ENCODE measurements at places on chromosomes 4 and X.
A peak's percentile ranks its signal among the peaks of the same experiment; 100 is the strongest.

DNA sequence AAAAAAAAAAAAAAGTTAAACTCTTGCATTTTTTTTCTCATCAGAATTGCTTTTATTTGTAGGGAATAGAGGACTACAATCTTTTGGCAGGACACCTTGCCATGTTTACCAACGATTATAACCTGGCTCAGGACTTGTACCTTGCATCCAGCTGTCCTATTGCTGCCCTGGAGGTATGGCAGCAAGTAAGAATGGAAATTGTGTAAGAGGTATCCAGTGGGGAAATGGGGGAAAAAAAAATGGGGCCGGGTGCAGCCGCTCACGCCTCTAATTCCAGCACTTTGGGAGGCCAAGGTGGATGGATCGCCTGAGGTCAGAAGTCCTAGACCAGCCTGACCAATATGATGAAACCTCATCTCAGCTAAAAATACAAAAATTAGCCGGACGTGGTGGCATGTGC is 49.8 kb downstream of the WDR19 start:
- DNase-seq: no peak

GRCh38 chr4:76233529-76233928 is 18.0 kb upstream of the FAM47E start:
- DNase-seq: no peak

DNA sequence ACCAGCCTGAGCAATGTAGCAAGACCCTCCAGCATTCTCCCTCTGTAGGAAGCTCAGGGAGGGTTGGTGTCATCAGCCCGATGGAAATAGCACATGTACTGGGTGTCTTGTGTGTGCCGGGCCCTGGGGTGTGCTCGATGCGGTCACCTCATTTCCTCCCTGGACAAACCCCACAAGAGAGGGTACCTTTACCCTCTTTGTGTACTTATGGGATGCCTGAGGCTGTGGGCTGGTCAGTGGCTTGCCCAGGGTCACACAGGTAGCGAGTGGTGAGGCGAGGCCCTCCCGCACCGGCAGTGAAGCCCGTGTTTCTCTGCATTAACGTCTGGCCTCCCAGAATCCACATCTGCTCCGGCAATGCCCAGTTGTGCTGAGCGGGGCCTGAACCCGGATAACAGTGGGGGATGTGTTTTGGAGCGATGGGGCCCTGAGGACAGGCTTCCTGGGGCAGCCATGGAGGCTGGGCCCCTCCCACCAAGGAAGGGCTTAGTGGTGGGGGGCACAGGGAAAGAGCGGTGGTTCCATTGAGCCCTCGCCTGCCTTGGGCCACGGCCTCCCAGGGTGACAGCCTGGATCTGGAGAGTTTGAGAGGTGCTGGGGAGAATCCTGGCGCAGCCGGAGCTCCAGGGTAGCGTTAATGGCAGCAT is 8.1 kb downstream of the PSAPL1 start:
- no peak for DNase-seq

DNA sequence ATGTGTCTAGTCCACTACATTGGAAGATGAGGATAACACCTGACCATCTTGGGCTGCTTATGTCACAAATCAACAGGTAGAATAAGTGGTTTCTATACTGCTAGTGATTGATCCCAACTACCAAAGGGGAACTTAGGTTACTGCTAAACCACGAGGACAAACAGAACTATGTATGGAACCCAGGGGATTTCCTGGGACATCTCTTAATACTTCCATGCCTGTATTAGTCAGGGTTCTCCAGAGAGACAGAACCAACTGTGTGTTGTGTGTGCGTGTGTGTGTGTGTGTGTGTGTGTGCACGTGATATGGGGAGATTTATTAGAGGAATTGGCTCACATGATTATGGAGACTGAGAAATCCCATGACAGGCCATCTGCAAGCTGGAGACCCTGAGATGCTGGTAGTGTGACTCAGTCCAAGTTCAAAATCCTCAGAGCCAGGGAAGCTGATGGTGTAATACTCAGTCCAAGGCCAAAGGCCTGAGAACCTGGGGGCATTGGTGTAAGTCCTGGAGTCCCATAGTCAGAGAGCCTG is 16.2 kb upstream of the AFF1 start:
- DNase-seq: peak; percentile 74

DNA sequence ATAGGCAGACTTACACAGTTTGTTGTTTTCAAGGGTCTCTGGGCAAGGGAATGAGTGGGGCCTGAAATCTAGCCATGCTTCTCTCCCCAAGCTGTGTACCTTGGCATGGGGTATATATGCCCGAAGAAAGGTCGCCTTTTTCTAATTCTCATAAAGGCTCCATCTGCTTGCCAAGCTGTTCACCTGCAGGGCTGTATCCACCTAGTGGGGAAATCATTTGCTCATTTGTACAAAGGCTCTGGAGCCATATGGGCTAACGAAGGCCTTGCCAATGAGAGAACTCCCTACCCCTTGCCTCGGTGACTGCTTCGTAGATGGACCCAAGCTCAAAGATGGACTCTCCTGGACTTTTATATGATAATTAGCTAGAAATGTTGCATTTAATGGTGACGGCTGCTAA is 1097.0 kb downstream of the PDHA2 start:
- no peak for DNase-seq

DNA sequence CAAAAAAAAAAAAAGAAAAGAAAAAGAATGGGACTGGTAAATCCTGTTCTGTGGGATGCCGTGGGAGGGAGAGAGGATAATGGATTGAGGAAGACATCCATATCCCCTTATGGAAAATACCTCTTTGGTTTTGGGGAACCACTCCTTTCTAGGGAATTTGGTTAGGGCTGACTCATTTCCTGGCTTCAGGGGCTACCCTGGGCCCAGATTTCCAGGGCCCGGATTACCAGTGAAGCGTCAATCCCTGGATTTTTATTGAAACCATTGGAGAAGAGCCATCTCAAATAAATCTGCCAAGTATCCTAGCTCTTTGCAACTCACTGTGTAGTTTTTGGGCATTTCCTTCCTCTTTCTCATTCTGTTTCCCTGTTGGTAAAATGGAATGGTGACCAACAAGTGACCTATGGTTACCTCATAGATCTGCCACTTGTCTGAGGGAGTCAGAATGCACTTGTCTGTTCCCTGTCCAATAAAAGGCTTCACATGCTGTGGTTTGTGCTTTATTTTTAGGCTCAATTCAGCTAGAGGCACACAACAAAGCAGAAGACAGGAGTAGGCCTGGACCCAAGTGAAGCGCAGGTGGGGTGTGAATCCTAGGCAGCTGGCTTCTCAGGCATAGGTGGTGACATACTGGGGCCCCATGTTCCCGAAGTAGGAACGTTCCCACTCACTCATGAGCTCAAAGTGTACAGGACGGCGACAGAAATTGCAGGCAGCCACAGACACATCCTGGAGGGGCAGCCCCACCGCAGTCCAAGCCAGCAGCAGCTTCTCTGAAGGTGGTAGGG is 8.6 kb downstream of the APEX2 start:
- peak; percentile 47 for DNase-seq

DNA sequence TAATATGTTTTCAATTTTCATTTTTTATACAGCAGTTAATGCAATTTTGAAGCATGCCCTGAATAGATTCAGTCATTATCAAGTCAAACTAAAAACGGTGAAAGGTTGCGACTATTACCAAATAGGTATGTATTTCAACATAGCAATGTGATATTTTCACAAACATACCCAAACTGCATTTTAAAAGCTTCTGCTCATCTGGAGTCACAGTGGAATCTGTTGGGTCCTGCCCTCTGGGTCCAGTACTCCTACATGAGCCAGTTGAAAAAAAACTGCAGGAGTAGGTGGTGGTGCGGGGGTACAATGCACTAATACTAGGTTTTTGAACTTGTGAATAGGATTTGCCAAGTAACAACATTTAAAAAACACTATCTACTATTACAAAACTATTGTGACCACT is 938 bp downstream of the GPR34 start:
- DNase-seq: peak; percentile 29

GRCh38 chr4:69497886-69498395 is 2.2 kb upstream of the UGT2B4 start:
- no peak for DNase-seq

DNA sequence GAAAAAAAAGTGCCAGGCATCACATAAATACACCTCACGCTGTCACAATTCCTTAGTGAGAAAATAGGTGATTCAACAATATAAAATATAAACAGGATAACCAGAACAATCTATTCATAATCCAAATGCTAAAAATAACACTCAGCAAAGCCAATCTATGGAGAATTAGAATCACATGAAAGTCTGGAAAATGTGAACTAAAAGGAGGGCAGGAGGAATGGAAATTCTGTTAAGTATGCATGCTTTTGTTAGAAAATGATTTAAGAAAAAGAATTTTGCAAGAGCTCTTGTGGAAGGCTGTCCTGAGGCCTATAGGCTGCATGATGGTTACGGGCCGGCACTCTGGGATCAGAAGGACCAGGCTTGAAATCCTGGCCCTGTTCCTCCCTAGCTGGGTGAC is 70.6 kb upstream of the PROM1 start:
- DNase-seq: no peak

DNA sequence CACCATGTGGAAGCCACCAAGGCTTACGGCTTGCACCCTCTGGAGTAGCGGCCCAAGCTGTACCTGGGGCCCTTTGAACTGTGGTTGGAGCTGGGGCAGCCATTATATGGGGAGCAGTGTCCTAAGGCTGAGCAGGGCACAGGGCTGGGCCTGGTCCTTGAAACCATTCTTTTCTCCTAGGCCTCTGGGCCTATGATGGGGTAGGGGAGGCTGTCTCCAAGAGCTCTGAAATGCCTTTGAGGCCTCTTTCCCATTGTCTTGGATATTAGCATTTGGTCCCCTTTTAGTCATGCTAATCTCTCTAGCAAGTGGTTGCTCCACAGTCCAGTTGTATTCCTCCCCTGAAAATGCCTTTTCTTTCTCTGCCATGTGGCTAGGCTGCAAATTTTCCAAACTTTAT is 96.4 kb upstream of the ARX start:
- DNase-seq: no peak

GRCh38 chr4:178275671-178276360 is 833.6 kb upstream of the AGA start:
- DNase-seq: no peak

All from fibroblast of villous mesenchyme (primary cell).